ENCODE measurements at places on chromosomes 5 and 9.

DNA sequence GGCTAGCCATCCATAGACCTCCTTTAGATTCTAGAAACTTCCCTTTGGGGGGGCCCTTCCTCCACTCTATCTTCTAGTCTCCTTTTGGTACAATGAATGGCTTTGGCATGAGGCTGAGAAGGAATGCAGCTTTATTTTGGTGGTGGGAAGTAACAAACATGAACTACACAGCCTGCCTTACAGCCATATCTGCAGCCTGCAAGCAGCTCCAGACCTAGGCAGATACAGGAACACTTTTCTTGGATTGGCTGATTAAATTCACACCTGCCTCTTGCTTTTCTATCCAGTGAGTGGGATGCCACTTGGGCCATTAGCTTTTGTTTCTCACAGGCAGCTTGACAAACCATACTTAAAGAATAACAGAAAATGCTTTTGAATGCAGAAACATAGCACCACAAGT lies 28.2 kb downstream of the NR6A1 start:
- DNase-seq = no peak

DNA sequence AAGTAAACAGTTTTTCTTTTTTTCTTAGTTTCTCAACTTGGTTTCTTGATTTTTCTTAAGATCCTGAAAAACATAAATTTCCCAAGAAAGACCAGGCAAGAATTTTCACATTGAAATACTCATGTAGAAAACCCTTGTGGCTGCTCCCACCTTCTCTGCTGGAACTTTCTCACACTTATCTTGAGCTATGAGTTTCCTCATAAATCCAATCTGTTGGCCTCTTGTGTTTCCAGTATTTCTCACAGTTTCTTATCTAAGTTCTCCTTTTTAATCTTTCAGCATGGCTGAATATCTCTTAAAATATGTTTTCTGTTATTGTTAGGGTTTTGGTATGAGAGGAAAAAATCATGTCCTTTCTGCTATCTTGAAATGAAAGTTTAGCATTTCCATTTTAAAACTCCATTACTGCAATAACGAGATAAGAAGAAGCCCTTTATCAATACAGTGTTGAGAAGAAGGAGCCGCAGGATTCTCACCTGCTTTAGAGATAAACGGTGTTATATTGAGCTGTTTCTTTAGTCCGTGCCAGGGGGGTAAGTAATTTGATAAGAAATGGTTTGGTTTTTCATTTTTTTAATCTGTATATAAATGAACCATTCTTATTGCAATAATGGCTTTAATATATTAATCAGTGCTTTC lies 89.3 kb downstream of the ALDH1A1 start:
- no peak for DNase-seq

DNA sequence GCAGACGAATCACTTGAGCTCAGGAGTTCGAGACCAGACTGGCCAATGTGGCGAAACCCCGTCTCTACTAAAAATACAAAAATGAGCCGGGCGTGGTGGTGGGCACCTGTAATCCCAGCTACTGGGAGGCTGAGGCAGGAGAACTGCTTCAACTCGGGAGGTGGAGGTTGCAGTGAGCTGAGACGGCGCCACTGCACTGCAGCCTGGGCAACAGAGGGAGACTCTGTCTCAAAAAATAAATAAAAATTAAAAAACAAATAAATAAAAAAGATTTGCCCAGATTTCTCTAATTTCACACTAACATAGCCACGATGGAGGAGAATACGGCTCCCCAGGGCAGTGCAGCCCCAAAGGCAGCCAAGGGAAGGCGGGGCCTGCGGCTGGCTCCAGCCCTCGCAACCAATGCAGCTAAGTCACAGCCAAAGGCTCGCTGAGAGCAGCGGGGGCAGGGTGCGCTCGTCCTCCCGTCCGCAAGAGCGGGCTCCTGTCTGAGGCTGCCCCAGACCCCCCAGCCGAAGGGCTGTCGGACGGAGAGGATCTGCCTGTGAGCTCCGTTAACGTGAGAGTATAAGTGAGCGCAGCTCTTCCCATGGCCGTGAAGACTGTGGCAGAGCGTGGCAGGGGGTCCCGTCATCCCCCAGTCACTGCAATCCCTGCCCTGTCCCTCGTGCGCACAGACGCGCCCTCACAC lies 43.5 kb downstream of the SLC12A7 start:
- no peak for DNase-seq

- peak; percentile 8 for DNase-seq
Observed at GRCh38 chr9:99034149-99034548, 70.8 kb upstream of the TGFBR1 start.

DNA sequence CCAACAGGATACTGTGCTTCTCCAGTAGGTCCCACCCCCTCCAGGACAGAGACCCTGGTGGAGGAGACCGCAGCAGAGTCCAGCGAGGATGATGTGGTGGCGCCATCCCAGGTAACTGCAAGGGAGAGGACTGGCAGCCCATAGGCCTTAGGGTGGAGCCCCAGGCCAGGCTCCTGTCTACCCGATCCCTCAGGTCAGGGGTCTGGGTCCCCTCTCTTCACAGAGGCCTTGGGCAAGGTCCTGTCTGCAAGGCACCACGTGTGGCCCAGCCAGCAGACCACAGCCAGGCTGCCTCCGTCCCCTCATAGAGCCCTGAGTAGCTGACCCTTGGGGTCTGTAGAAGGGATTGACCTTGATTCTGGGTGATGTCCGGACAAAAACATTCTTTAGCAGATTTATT lies 20.0 kb downstream of the CD74 start:
- no peak for DNase-seq

- DNase-seq = no peak
Observed at GRCh38 chr5:106675687-106676086, 995.0 kb downstream of the EFNA5 start.

DNA sequence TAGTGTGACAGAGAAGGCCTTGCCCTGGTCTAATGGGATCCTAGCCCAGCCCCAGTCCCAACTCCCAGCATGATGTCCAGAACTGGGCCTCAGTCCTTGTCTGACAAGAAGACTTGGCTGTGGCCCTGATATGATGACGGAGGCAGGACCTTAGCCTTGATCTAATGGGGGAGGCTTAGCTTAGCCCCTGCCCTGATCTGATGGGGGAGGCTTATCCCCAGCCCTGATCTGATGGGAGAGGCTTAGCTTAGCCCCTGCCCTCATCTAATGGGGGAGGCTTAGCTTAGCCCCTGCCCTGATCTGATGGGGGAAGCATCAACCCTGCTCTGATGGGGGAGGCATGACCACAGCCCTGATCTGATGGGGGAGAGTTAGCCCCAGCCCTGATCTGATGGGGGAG lies 3.7 kb downstream of the PKN3 start:
- DNase-seq = no peak

GRCh38 chr5:173303878-173304590 lies 24.2 kb downstream of the STC2 start:
- DNase-seq = no peak

- DNase-seq = no peak
Observed at GRCh38 chr9:92679413-92680165, 9.7 kb upstream of the IPPK start.

DNA sequence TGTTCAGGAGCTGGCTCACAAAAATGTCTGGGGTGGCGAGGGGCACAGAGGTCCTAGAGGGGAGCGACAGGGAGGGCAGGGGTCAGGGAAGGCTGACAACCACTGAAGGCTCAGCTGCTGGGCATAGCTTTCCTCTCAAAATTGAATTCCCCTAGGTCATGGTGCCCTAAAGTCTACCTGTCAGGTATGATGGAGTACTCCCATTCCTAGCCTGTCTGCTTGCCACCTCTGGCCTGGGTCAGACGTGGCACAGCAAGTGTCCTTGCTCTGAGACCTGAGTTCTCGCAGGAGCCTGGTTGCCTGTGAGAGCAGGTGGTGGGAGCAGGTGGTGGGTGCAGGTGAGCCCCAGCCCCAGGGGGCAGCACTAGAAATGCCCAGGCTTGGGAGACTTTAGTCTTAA lies 175.4 kb downstream of the PJA2 start:
- no peak for DNase-seq

DNA sequence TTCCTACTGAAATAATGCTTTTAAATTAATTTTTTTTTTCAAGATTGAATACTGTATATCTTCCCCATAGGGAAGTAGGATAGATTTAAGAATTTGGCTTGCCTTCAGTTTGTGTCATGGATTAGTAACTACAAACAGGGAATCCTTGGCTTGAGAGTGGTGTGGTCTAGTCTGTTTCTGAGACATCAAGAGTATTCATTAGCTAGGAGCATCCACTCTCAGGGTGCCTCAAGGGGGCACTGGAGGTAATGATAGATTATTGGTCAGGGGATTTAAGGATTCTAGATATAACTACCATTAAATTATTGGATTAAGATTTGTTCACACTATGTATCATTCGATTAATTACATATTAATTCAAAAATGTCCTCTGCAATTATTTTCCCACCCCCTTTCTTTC lies 91.8 kb upstream of the TXNDC8 start:
- no peak for DNase-seq

DNA sequence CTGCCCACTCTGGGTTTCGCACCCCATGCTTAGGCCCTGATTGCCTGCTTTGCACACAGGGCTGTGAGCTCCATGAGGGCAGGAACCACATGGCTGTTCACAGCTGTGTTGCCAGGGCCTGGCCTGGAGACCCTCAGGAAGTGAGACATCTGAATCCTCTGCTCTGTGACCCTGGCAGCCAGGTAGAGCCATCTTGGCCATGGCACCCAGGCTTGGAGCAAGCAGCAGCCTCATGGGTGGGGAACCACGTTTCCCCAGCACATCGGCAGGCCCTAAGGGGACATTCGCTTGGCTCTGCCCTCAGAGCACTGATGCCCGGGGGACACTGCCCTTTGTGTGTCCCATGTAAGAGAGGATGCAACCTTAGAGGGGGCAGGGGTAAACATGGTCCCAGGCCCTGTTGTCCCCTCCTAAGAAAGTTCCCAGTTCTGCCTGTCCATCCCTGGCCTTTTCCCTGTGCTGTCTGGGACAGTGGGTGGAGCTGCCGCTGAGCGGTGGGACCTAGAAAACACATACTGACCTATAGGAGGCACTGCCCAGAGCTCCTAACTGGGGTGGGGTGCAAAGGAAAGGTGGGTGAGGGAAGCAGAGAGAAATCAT lies 144.1 kb upstream of the IER5L start:
- no peak for DNase-seq

GRCh38 chr5:41891066-41891707 lies 13.0 kb upstream of the RIMOC1 start:
- DNase-seq = no peak

DNA sequence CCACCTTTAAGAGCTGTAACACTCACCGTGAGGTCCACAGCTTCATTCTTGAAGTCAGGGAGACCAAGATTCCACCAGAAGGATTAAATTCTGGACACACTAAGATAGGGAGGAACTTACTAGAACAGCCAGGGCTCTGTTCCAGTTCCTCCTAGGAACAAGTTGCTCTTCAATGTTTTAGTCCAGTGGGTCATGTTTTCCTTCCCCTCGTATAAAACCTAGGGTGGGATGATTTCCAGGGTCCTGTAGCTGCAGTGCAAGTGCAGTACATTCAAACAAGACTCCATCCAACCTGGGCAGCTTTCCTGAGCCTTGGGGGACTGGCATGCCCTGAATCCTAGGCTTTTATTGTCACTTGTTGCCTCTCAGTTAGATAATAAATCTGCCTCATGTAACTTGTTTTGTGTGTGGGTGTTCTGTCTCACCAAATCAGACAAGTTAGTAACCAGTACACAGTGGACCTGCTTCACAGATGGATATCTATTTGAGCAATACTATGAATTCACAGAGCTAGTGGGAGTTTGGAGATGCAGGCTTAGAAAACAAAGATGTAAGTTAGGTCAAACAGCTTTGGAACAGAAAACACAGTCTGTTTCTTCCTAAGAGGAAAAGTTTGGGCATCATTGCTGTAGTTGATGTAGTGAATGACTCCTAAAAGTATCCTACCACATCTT lies 405.6 kb downstream of the GABRG2 start:
- no peak for DNase-seq

- DNase-seq = peak; percentile 30
Observed at GRCh38 chr5:79236970-79237739, 1.2 kb downstream of the JMY start.

- DNase-seq = no peak
Observed at GRCh38 chr5:135047347-135047695, 13.3 kb upstream of the PITX1 start.

DNA sequence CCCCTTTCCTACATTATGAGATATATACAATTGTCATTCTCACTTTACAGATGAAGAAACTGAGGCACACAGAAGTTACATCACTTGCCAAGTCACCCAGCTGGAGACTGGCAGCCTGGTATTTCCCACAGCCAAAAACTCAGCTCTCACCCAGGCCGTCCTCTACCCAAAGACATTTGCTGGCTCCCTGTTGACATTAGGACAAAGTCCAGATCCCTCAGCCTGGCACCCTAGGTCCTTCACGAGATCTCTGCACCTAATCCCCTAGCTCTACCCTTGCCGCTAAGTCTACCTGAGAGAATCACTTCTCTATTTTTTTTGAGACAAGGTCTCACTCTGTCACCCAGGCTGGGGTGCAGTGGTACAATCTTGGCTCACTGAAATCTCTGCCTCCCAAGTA lies 26.8 kb upstream of the LHX2 start:
- no peak for DNase-seq

GRCh38 chr5:32504329-32504988 lies 59.9 kb upstream of the ZFR start:
- no peak for DNase-seq

DNA sequence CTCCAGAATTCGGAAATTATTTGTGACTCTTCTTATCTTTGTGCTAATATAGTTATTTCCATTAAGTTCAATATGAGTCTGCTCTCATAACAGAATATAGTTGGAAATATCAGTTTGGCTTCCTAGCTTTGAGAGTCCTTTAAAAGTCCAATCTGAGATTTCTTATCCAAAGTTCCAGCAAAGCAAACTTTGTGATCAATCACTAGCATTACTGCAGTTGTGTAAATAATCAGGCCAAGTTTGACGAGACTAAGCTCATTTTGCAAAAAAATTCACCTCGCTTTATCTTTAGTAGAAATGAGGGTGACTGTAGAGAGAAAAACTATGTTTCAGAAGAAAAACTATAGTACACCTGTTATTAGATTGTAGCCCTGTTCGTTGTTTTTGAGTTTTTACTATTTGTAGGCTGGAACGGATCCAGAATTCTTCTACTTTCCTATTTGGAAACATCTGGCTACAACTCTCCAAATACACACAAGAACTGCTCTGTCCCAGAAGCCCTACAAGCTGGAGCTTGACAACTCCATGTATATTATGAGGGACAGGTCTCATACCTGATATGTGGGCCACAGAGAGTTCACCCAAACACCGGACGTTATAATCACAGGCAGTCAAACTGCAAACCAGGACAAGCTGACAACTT lies 47.8 kb downstream of the RAPGEF1 start:
- no peak for DNase-seq

DNA sequence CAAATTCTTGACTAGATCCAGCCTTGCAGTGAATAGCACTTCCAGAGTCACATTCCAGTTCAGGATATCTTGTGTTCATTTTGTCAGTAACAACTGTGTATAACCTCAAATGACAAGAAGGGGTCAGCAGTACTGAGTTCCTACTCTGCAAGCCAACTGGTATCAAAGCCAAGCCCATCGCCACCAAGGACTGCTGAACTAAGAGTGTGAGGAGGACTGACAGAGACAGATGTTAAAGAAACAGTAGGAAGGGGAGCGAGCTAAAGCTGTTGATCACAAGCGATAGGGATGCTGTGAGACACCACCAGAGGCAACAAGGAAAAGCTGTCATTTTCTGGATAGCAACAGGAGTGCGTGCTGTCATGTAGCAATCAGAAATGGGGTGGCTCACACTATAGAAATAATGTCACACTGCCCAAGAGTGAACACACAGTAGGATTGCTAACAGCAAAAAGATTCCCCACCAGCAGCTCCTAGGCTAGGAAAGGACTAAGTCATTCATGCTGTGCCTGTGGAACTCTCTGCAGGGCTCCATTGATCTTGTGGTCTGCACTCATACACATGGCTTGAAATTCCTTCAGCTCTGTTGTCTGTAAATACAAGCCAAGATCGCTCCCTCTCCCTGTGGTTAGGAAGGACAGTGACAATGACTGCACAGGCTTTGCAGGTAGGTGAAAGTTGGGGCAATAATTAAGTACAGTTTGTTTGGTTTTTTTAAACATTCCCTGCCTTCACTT lies 658.6 kb downstream of the NR2F1-AS1 start:
- DNase-seq = no peak
